ENCODE measurements at places on chromosomes 7 and 10. TPM values are rescaled to one million over a fixed set of nuclear protein-coding genes. Genes with fewer than 3 reads are reported as not detected.

The SP4 gene
- 6.0 TPM for total RNA-seq

The HPS1 gene
- total RNA-seq: 40.4 TPM

The NPFFR1 gene
- not detected for total RNA-seq

The ACSM6 gene
- total RNA-seq: not detected

The NPS gene
- total RNA-seq: not detected

The LIPF gene
- total RNA-seq: not detected

The JCAD gene
- 10.2 TPM for total RNA-seq

The CRYGN gene
- total RNA-seq: not detected

The BTBD16 gene
- total RNA-seq: not detected

The C10orf62 gene
- not detected for total RNA-seq

The UPK3BL1 gene
- 9.6 TPM for total RNA-seq

The GIMAP7 gene
- total RNA-seq: not detected

The CDNF gene
- 1.1 TPM for total RNA-seq

Data from placental pericyte (primary cell).